Activated CD8-positive, alpha-beta memory T cell treated with anti-CD3 and anti-CD28 coated beads for 48 hours (primary cell): ENCODE measurements at places on chromosomes 7 and 10.

GRCh38 chr7:68537051-68537773 is 1061.1 kb upstream of the AUTS2 start:
- no peak for DNase-seq

GRCh38 chr7:128937271-128937646 is 468 bp upstream of the IRF5 start:
- no peak for DNase-seq

DNA sequence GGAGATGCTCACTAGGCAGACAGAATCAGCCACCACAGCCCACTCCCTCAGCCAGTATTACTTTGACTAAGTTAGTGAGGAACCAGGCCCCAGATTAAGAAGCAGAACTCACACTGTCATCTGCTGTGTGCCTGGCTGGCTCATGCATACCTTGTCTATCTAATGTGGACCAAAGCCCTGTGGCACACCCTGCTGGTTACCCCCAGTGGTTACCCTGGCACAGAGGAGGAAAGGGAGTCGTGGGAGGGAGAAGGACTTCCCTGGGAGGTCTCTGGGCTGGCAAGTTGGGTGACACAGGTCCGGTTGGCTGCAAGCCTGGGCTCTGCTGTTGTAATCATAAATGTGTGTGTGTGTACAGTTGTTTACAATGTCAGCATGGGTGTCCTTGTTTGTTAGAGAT is 7.5 kb upstream of the SH2D4B start:
- DNase-seq = no peak

- no peak for DNase-seq
Measured at GRCh38 chr7:106231856-106232490, 52.8 kb downstream of the NAMPT start.

- DNase-seq = no peak
Measured at GRCh38 chr10:93629647-93630305, 17.4 kb downstream of the PDE6C start.

- DNase-seq = no peak
Measured at GRCh38 chr7:128446306-128446705, 9.4 kb upstream of the HILPDA start.

DNA sequence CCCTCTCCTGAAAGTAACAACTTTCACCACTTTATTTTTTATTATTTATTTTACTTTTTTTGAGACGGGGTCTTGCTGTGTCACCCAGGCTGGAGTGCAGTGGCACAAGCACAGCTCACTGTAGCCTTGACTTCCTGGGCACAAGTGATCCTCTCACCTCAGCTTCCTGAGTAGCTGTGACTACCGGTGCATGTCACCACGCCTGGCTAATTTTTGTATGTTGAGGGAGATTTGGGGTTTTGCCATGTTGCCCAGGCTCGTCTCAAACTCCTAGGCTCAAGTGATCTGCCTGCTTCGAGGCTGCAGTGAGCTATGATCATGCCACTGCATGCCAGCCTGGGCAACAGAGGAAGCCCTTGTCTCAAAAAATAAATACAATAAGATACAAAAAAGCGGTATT is 14.9 kb upstream of the SLIT1 start:
- DNase-seq = no peak

GRCh38 chr7:93159490-93159889 is 11.3 kb upstream of the SAMD9L start:
- DNase-seq = no peak

- DNase-seq = no peak
Measured at GRCh38 chr7:28744951-28745350, 213.2 kb downstream of the TRIL start.

GRCh38 chr10:44879531-44879899 is 31.6 kb upstream of the TMEM72 start:
- no peak for DNase-seq

DNA sequence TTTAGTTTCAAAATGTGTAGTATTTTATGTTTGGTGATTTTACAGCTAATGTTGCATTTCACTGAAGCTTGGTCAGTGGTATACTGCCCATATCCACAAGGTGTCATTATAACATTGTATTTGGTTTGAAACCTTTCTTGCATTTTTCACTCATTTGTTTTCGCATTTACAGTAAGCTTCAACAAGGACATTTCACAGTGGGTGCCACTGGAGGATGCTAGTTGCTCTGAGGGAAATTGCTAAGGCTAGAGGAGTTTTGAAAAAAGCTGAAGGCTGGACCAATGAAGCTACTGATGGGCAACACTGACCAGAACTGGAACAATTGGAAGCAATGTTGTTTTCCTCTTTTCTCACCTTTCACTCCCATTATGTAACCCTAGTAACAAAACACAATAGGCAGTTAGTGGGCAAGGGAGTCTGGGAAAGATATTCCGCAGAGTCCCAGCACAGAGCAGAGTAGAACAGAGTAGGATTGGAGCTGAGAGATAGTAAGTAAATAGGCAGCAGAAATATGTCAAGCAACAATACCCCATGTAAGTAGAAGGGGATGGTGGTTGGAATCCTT is 23.6 kb upstream of the SRI start:
- no peak for DNase-seq

DNA sequence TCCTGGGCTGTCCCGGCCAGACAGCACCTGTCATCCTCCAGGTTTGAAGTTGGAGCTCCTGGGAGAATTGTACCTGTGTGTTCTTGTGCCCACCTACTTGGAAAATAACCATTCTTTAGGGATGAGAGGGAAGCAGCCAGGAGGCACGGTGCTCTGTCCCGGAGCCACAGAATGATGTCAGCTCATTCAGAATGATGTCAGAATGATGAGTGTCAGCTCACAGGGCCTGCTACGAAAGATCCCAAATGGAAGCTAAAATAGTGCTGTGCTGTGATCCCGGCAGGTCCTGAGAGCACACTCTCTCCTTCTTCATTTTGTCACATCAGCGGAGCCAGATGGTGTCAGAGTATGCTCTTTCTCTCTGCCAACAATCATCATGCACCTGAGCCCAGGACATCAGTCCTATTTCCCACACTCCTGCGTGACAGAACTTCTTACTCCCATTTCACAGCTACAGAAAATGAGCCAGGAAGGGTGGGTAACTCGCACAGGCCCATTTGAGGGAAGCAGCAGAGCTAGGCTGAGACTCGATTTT is 8.3 kb downstream of the ABCA13 start:
- DNase-seq = no peak

GRCh38 chr7:52475001-52475582 is 560.3 kb upstream of the POM121L12 start:
- no peak for DNase-seq

- no peak for DNase-seq
Measured at GRCh38 chr7:26379711-26380110, 88.0 kb downstream of the SNX10 start.

DNA sequence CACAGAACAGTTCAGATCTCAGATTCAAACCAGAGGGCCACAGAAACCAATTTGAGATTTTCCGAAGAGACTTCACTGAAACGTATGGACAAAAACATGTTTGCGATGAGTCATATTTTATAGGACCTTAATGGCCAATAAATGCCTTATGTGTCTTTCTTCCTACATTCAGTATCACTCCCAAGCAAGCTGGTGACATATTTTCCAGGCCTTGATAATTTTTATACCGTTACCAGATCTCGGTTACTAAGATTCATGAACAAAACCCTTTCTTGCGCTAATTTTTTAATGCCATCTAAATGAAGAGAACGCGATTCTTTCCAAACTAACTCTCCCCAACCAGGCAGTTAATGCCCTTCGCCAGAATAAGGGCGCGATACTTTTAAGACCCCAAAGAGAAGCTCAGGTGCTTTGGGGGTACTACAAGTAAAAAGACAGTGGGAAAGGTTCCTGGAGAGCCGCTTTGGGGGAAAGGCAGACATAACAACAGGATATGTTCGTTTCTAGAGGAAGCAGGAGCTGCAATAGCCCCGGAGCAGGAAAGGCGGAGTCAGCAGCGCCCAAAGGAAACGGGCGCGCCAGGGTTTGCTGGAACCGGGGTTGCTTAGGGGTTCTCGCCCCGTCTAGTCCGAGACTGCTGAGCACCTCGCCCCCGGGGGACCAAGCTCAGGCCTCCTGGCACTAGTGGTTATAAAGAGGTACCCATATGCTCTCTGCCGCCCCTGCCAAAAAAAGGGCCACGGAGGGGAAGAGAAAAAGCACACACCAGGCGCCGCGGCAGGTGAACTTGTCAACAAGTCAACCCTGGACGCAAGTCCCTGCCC is 884 bp downstream of the ICA1 start:
- DNase-seq = peak; percentile 10

GRCh38 chr7:135769005-135769802 is 20.6 kb upstream of the FAM180A start:
- DNase-seq = no peak

- peak; percentile 11 for DNase-seq
Measured at GRCh38 chr10:109852475-109853037, 70.8 kb downstream of the XPNPEP1 start.

DNA sequence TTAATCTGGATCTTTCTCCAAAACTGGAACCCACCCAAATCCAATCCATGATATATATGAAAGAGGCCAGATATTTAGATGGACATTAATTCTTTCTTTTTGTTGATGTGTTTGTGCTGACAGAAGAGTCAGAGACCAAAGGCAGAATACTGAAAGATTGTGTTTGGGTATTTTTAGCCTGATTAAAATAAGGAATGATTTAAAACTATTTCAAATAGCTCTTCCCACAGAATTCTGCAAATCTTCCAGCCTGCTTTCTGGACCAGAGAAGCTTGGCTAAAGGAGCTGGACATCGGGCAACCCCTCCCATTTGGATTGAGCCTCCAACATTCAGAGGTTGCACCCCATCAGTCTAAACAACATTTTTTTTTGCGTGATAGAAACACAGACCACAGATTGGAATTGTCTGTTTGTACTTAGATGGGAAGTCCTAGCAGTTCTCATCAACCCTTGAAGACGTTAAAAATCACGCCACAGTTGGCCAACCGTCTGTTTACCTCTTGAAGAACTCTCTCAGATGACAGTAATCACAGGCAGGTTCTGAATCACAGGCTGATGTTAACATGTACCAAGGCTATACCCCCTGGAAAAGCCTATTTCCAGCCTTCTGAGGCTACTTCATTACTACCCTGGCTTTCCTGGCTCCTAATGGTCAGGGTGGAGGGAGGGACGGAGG is 155.2 kb upstream of the NRP1 start:
- no peak for DNase-seq

DNA sequence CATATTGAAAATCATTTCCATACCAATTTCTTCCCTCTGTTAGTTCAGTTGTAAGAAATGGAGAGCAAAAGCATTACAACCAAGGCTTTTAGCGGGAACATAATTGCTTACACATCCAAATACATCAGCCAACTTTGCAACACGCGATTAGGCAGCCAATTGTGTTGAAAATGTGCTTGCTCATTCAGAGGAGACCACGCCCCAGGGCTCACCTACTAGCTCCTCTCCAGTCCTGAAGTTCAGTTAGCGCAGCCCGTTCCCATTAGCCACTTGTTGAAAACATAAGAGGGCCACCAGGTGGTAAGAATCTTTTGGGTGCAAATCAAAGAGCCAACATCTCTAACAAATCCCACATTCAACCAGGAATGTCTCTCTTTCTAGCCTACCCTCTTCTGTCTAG is 213.2 kb upstream of the MDFIC start:
- no peak for DNase-seq

GRCh38 chr10:2978111-2978510 is 89.2 kb upstream of the PFKP start:
- DNase-seq = no peak

GRCh38 chr7:131511774-131512535 is 44.5 kb downstream of the PODXL start:
- no peak for DNase-seq

GRCh38 chr7:2477447-2478398 is 1.5 kb upstream of the GRIFIN start:
- peak; percentile 47 for DNase-seq

DNA sequence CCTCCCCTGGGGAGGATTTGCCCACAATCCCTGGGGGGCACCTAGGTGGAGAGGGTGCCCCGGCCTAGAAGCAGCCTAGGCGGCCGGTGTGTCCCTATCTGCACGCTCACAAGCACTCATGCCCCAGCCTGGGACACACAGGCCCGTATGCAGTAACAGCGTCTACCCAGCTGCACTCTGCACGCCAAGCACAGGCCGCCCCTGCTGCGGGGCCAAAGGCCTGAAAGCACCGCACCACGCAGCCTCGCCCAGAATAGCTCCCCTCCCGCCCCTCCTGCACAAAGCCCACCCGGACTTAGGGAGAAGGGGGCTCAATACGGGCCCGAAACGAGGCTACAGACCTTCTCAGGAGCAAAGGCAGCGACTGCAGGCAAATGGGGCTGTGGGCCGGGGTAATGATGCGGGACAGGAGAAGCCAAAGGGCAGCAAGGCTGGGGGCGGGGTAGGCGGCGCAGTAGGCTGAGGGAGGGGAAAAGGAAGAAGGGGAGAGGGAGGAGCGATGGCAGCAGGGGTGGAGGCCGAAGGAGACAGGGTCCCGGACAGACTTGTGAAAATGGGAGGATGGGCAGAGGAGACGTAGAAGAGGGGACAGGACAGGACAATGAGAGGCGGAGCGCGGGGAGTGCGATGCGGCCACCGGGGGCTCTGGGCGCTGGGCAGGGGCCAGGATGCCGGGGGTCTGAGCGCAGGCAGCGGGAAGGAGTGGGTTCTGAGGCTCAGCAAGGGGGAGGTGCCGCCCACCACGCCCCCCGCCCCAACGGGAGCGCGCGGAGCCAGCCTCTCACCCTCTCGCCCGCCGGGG is 544 bp downstream of the GPRIN2 start:
- DNase-seq = no peak

DNA sequence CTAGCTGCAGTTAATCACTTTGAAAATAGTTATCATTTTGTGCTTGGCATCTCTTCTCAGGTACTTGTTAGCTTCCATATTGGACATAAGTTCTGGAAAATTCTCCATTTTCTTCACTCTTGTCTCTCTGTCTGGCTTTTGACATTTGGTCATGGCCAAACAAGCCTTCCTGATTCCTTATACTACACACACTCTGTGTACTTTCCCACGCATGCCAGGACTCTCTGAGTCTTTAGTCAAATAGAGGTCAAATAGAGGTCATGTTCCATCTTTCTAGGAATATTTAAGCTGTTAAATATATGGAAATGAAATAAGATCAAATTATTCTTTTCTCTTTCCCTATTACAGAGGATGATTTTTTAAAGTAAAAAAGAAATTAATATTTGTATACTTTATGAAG is 235.5 kb upstream of the PLXDC2 start:
- no peak for DNase-seq

- no peak for DNase-seq
Measured at GRCh38 chr10:83427101-83427500, 712.2 kb upstream of the GHITM start.

DNA sequence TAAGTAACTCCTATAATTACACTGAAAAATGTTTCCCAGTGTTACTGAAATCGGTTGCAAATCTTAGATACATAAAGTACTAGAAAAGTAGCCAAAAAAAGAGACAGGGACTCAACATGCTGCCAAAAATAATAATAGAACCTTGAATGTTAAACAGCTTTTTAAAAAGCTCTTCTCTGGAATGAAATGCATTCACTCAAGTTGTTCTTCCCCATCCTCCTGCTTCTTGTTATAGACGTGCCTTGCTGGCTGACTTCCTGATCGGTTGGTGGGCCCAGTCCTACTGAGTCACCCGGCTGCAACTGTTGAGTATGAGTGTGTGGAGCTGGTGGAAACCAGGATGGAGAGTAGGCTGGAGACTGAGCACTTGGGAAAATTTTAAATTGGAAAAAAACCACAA is 30.6 kb upstream of the RAPGEF5 start:
- DNase-seq = no peak
